ENCODE measurements at places on chromosomes 12 and 14.
A peak's percentile ranks its signal among the peaks of the same experiment; 100 is the strongest.

GRCh38 chr14:99354166-99354875 lies 82.3 kb upstream of the BCL11B start:
- DNase-seq, result no peak

GRCh38 chr14:63759456-63759855 lies 31.6 kb upstream of the SGPP1 start:
- DNase-seq, result no peak

DNA sequence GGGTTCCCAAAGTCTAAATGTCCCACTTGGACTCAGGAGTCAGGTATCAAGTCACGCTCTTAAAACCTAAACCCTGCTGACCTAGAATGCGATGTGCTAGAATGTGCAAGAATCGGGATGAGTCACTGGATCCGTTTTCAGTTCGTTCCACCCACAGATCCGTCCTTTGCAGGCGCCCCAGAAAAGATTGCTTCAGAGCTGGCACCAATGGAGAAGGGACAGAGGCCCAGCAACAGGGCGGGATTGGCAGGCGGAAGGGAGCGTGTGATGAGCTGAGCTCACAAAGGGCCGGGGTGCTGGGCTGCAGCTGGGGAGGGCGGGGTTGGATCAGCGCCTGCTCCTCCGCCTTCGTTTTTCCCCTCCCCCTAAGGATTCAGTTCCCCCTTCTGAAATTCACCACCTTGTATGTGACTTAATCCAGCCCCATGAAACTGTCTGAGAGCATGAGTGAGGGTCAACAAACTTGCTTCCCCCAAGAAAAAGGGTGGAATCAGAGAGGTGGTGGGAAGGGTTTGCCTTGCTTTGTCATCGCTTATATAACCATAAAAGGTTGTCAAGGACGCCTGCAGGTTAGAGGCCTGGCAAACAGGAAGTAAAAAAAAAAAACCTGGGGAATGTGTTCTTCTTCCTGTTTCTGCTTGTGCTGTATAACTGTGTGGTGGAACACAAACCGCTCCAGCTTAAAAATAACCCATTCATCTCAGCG lies 2.8 kb upstream of the UBC start:
- peak; percentile 86 for DNase-seq

DNA sequence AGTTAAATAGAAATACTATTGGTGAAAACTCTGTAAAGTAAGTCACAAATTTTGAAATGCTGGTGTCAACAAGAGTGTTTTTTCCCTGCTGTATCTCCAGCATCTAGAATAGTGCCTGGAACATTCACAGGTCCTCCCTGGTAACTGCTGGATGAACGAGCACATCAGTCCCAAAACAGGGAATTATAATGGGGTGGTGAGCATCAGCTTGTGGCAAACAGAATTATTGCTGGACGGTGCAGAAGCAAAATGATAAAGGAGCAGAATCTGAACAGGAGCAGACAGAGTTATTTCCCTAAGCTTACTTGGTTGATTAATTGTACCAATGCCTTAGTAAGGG lies 129.9 kb downstream of the GRIP1 start:
- DNase-seq, result no peak

GRCh38 chr14:81738946-81739659 lies 205.4 kb upstream of the SEL1L start:
- no peak for DNase-seq

DNA sequence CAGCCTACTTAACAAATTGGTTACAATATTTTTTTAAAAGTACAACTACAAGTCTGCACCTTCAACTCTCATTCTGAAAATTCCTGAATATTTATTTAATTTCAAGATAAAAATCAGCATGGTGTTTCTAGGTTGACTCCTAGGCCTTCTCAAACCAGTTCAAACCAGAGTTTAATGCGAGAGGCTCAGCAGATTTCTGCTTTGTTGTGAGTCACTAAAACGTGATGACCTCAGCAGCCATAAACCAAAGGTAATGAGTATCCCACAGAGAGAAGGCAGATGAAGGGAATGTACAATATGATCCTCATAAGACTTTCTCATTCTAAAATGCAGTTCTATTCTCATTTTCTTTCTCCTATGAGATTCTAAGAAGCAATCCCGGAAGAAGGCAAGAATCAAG lies 1.5 kb downstream of the PRDM4 start:
- no peak for DNase-seq

GRCh38 chr12:1319212-1319611 lies 275.2 kb downstream of the FBXL14 start:
- no peak for DNase-seq

GRCh38 chr12:122102331-122102730 lies 23.8 kb downstream of the MLXIP start:
- no peak for DNase-seq

- DNase-seq, result no peak
These were observed 2.4 kb upstream of the AEBP2 start for GRCh38 chr12:19436931-19437330.

- no peak for DNase-seq
These were observed 87.7 kb upstream of the COCH start for GRCh38 chr14:30786701-30787100.

- no peak for DNase-seq
These were observed at the start of gene RDH5 for GRCh38 chr12:55720071-55720564. TSS of gene RDH5 (plus strand) at chr12:55720393. CDS start at chr12:55721185, 792 bp downstream.

DNA sequence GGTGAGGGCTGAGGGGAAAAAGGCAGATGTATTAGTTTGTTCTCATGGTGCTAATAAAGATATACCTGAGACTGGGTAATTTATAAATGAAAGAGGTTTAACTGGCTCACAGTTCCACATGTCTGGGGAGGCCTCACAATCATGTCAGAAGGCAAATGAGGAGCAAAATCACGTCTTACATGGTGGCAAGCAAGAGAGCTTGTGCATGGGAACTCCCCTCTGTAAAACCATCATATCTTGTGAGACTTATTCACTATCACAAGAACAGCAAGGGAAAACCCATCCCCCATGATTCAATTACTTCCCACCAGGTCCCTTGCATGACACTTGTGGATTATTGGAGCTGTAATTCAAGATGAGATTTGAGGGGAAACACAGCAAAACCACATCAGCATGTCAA lies 1220.9 kb downstream of the GALC start:
- no peak for DNase-seq

DNA sequence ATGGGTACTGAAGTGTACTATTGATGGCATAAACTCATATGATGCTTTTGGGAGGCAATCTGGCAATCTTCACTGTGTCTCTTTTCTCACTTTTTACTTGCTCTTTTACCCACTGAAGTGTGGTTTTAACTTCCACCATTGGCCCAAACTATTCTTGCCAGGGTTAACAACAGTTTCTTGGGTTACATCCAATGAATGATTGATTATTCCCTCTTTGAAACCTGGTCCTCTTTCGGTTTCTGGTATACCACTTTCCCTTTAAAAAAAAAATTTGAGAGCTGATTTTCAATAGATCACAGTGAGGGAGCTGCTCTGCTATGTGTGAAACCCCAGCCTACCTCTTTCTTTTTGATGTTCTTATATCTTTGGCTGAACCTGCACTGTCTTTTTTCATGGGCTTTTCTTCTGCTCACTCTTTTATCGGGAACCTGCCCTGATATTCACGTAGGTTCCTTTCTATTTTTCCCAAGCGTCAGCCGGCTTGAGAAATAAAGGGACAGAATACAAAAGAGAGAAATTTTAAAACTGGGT lies 56.1 kb upstream of the OR4E1 start:
- DNase-seq, result no peak

- DNase-seq, result no peak
These were observed 7.4 kb downstream of the SMAGP start for GRCh38 chr12:51262758-51263177.

- DNase-seq, result no peak
These were observed 379.9 kb upstream of the PDE3A start for GRCh38 chr12:19988459-19988873.

DNA sequence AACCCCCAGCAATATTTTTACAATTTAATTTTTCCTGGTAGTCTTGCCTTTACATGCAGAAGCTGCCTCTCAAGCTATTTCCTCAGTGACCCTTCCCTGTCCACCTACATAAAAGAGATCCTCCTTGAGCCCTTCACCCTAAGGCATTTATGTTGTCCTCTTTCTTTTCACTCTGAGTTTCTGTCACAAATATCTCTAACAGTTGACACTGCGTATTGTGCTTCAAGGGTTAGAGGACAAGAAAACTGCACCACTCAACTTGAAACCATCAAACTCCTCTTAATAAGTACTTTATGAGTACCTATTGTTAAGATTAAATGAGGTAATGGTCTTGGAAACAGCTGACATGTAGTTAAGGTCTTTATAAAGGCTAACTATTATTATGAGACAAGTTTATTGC lies 557.7 kb downstream of the TRHDE start:
- no peak for DNase-seq

DNA sequence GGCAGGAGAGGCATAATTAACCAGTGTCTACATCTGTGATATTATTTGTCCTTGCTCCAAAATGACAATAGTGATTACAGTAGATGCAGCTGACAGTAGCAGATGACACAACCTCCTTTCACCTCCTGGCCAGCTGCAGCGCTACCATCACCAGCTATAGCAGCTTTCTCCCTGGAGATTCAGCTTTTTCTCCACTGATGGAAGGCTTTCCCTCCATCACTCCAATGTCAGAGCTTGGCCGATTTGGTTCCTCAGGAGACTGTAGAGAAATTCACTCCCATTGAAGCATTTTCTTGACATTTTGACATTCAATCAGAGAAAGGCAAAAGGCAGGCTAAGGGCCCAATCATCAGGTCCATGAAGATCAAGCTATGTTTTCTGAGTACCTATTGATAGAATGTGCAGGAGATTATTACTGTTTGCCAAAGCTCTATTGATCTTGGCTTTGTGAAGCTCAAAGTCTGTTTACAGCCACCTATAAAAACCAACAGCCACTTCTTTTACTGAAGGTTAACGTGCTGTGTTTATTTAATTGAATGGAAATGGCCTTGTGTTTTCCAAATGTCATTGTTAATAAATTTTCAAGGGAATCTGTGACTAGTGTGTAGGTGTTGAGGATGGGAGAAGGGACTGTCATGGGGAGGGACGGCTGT lies 785.1 kb downstream of the DIO2 start:
- DNase-seq, result no peak

DNA sequence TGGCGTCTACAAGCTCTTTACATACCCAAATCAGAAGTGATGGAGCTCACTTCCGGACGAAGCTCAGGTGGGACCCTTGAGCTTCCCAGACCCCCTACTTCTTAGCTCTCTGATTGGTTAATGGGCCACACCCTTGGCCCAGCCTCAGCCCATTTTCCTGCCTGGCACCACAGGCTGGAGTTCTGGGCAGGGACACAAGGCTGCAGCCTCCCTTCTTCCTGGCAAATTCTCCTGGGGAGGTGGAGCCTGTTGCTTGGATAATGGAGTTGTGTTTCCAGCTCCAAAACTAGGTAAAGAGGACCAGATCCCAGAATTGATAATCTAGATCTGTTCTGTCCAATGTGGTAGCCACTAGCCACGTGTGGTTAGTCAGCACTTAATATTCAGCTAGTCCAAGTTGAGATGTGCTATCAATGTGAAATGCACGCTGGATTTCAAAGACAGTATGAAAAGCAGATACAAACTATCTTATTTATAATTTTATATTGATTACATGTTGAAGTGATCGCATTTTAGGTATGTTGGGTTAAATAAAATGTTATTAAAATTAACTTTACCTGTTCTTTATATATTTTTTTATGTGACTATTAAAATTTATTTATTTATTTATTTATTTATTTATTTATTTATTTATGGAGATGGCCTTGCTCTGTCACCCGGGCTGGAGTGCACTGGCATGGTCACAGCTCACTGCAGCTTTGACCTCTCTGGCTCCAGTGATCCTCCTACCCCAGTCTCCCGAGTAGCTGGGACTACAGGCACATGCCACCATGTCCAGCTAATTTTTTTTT lies 12.6 kb upstream of the FAIM2 start:
- DNase-seq, result no peak

DNA sequence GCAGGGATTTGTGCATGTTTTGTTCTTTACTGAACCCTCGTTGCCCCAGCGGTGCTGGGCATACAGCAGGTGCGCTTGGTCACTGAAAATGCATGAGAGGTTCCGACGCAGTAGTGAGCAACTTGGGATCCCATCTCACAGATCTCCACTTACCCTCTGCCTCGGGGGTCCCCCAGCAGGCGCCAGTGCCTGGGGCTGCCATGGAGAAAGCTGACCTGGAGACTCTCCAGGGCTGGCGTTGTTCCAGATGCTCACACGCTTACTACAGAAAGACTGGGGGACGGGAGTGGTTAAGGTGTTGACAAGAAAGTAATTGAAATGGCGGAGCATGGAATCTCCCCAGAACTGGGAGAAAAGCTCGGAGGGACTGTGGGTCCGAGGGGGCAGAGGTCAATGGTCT lies 14.2 kb downstream of the GLT1D1 start:
- no peak for DNase-seq

GRCh38 chr12:120237360-120238171 lies 28.0 kb downstream of the PXN start:
- DNase-seq, result no peak

GRCh38 chr12:2641207-2641606 lies 153.6 kb upstream of the FKBP4 start:
- no peak for DNase-seq

- DNase-seq, result no peak
These were observed 31.8 kb upstream of the SMUG1 start for GRCh38 chr12:54220567-54220966.

GRCh38 chr14:69715725-69716477 lies 51.0 kb upstream of the SRSF5 start:
- no peak for DNase-seq

GRCh38 chr12:92470608-92471021 lies 232.2 kb upstream of the PLEKHG7 start:
- no peak for DNase-seq

GRCh38 chr12:40691913-40692764 lies at the start of gene CNTN1:
TSS of gene CNTN1 (plus strand) at chr12:40692439.
- no peak for DNase-seq

- no peak for DNase-seq
These were observed at the start of gene TNFAIP2 for GRCh38 chr14:103122947-103123633. TSS of gene TNFAIP2 (plus strand) at chr14:103123461. CDS start at chr14:103126458, 2,997 bp downstream.

- DNase-seq, result no peak
These were observed 859.7 kb downstream of the GALC start for GRCh38 chr14:87133073-87133801.

- no peak for DNase-seq
These were observed 53.0 kb downstream of the SSH1 start for GRCh38 chr12:108804271-108804953.

DNA sequence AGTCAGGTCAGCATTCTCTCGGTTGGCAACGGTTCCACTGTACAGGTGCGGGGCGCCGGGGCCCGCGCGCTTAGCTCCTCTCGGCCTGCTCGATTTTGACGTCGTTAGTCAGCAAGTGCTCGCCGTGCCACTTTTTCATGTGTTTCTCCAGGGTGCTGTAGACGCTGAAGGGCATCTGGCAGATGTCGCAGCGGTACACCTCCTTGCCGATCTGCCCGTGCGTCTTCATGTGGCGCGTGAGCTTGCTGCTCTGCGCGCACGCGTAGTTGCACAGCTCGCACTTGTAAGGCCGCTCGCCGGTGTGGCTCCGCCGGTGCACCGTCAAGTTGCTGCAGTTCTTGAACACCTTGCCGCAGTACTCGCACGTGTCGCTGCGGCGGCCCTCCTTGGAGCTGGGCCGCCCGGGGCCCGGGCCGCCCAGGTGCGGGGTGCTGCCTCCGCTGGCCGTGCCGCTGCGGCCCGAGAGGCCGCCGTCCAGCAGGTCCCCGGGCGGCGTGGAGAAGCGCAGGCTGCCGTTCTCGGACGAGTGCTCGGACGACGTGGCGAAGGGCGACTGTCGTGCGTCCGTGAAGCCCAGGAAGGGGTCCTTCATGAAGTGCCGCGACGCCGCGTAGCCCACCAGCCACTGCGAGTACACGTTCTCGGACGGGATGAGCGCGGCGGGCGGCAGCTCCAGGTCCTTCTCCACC lies 97.8 kb downstream of the BCL11B start:
- no peak for DNase-seq

- no peak for DNase-seq
These were observed 525.6 kb downstream of the FLRT2 start for GRCh38 chr14:86055512-86056075.

All from activated T-helper 9 cell treated with anti-CD3 and anti-CD28 coated beads, Interleukin-2, amount 50 U/mL, for 16 hours (primary cell).